HCT116 (cell line): ENCODE measurements at places on chromosomes 7 and 10. TPM values are rescaled to one million over a fixed set of nuclear protein-coding genes. Genes with fewer than 3 reads are reported as not detected.

Gene PDE6C
- not detected for total RNA-seq

Gene SLC18A2
- total RNA-seq: not detected

Gene LOXL4
- 1.3 TPM for total RNA-seq

Gene ANK3
- 15.3 TPM for total RNA-seq

Gene GPRIN2
- 1.7 TPM for total RNA-seq

Gene HABP2
- total RNA-seq: 0.20 TPM

Gene CCDC3
- 10.5 TPM for total RNA-seq

Gene BAMBI
- total RNA-seq: 6.2 TPM

Gene ZNF365
- total RNA-seq: 1.8 TPM

Gene ERCC6
- 16.4 TPM for total RNA-seq

Gene EPDR1
- total RNA-seq: 8.0 TPM

DNA sequence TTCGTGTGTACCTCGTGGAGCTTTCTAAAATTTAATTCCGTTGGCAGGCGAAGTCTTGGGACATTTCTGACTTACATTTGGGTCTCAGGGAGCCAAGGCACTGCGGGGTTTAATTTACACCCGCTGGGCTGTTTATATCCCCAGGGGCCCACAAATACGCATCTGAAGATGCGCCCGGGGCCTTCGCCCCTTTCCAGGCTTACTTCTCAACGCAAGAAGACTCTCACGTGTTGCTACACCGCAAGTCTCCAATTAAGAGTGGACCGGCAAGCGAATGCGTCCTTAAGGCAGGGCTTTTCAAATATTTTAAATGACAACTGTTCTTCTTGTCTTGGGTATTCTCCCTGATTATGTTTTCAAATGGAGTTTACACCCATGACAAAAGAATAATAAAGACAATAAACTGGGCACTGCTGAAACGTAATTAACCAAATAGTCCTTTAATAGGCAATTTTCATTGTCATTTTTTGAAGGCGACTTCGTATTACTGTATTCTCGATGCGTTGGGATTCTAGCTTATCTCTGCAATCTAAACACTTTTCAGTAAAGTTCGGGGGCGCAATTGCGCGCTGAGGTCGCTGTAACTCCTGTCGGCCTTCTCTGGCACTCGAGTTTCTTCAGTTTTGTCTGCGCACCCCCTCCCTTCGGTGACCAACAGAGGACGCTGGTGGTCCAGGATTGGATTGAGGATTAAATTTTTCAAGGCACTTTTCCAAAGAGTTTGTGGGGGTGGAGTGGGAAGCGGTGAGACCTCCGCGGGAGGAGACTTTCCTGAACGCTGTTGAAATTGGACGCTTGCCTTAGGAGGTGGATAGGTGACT is 837 bp upstream of the IGFBP3 start:
- DNase-seq: peak; percentile 44

DNA sequence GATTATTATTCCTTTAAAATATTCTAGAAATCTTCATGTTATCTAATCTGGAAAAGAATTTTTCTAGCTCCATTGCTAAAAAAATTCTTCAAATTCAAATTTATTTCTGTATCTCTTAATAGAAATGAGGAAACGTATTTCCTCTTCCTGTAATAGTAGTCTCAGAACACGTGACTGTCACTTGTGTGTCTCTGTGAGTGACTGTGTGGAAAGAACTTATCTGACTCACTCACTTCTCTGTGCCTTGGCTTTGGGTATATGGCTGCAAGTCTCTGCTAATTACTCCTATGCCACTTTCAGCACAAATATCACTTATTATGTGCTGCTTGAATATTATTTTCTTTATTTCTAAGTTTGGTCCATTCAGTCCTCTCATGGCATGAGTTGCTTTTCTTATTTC is 132.7 kb downstream of the CNTNAP2 start:
- no peak for DNase-seq

DNA sequence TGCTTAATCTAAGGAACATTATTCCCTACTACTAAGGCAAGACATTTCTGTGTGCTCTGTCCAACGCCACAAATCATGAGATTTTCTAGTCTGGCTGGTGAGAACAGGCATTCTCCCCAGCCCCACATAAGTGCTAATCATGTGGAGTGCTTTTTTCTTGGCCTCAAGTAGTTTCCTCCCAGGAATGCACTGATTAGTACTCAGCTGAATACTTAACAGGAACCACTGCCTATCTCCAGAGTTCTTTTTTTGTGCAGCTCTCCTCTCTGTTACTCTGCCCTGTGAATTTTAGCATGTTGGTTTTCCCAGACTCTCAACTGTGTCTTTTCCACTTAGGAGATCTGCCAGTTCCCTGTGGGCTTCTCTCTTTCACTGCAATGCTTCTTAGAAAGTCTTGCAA is 1098.5 kb upstream of the LRRTM3 start:
- no peak for DNase-seq

DNA sequence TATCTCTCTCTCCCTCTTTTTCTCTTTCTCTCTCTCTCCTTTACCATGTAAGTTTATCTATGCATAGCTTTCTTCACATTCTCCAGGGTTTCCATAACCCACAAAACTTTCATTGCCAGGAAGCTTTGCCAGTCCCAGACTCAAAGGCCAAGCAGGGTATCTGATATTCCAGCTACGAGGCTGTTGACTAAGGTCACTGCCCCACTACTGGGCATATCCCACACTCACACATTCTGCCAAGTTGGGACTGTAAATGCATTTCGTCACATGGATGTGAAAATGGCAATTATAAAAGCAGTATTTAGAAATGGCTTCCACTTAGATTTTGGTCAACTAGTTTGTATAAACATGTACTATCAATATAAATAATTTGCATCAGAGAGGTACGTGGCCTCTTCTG is 43.3 kb upstream of the SEPTIN7 start:
- no peak for DNase-seq

DNA sequence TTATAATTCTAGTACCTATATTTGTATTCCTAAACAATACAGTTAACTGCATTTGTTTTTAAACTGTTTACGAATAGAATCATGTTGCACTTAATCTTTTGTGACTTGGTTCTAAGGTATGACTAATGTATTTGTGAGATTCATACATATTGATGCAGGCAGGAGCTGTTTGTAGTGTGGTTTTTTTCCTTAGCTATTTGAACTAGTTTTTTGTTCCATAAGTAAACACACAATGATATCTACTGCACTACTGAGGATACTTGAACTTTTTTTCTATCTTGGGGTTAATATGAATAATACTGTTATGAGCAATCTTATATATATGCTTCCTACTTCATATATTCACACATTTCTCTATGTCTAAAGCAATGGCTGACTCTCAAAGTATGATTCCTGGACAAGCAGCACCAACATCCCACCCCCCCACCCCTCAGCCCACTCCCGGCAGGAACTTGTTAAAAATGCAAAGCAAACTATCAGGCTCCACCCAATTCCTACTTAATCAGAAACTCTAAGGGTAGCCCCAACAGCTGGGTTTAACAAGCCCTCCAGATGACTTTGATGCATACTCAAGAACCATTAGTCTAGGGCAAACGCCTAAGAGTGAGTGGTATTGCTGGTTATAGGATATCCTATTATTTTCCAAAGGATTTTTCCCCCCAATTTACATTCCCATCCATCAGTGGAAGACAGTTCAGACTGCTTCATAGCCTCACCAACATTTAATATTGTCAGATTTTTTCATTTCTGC is 25.8 kb downstream of the BRAF start:
- no peak for DNase-seq

DNA sequence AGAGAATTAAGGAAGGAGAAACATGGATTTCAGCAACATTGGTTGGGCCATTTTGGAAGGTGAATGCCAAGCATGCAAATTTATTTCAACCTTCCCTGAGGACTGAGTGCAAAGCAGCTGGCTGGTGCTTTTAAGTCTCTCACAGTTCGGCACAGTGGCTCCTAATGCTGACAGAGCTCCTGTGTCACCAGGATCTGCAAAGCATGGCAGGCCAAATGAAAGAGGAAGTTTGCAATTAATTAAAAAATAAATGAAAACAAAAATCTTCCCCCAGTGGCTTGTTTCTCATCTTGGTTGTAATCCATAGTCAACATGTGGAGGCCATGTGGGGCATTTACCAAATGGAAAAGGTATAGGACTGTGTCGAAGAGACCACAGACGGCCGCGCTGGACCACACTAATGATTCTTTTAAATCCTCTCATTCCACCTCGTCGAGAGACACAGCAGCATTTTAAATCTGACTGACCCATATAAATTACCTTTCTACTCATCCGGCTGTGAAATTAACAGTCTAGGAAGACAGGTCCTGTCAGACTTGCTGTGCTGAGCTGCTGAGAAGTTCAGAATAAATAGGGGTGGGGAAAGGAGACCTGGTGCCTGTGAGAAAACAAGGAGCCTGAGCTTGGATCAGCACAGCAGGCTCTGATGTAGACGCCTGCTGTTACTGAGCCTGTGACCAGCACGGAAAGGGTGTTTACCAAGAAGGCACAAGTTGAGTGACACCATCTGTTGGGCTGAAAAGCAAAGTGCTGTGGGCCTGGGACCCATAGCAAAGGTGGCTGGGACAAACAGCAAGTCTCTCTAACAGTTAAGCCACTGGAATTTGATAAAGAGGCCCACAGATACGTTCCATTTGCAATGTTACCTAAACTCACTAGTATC is 136.0 kb upstream of the COL1A2 start:
- no peak for DNase-seq

GRCh38 chr7:27730112-27730511 is 9.8 kb upstream of the TAX1BP1 start:
- no peak for DNase-seq

DNA sequence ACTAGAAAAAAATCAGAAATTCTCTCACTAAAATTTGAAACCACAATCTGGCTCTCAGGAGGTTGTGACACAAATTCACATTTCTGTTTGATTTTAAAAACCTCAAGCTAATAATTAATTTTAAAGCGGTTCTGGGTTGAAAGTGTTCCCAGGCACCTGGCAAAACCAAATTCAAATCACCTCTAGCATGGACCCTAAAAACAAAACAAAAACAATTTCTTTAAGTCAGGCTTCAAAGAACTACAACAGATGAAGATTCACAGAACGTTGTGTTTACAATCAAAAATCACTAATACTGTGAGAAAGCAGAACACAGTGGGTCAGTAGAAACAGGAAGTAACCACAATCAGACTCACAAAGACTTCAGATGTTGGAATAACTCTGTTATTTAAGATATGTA is 7.2 kb upstream of the RELN start:
- DNase-seq: no peak

- DNase-seq: no peak
Observed at GRCh38 chr10:130023454-130024230, 59.6 kb upstream of the EBF3 start.

- no peak for DNase-seq
Observed at GRCh38 chr10:24435374-24435773, 226.4 kb downstream of the KIAA1217 start.

GRCh38 chr7:96691702-96692101 is 17.9 kb downstream of the SEM1 start:
- no peak for DNase-seq

- no peak for DNase-seq
Observed at GRCh38 chr7:17385612-17386011, 87.2 kb downstream of the AHR start.

GRCh38 chr7:72476608-72477305 is 64.6 kb upstream of the CALN1 start:
- no peak for DNase-seq

- DNase-seq: no peak
Observed at GRCh38 chr10:117745301-117745700, 202.8 kb downstream of the EMX2 start.

DNA sequence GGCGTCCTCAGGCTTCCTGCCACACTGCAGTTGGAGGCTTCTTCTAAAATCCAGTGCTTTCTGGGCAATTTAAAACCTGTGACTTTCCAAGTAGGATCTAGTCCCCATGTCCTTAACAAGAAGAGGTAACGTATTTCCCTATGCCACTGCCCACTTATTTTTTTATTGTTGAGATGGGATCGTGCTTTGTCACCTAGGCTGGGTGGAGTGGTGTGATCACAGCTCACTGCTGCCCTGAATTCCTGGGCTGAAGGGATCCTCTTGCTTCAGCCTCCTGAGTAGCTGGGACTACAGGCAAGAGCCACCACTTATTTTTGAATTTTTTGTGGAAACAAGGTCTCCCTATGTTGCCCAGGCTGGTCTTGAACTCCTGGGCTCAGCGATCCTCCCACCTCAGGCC is 63.4 kb downstream of the DAGLB start:
- no peak for DNase-seq

GRCh38 chr10:101322266-101323108 is 31.5 kb upstream of the BTRC start:
- no peak for DNase-seq

- DNase-seq: no peak
Observed at GRCh38 chr10:45460235-45460878, 86.3 kb downstream of the ALOX5 start.

DNA sequence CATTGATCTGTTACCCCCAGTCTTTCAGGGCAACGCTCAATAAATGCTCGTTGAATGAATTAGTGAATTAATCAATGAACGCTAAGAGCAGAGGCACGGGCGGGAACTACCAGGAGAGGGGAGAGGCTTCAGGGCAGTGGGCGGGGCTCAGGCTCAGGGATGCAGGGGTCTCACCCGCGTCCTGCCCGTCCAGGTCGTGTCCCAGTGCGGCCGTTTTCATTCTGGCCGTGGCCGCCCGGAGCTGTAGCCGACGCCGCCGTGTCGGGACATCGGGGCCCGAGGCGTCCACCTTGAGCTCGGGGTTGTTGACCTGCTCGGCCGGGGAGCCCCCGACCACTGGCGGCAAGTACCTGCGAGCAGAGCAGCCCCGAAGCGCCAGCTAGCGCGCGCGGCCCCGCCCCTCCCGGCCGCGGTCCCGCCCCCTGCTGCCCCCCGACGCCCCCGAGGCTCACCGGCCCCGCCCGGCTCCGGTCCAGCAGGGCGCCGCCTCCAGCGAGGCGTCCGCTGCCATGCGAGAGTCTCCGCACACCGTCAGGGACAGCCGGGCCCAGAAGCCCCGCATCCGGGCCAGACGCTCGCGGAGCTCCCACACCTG is 2.8 kb upstream of the GAL3ST4 start:
- DNase-seq: no peak

DNA sequence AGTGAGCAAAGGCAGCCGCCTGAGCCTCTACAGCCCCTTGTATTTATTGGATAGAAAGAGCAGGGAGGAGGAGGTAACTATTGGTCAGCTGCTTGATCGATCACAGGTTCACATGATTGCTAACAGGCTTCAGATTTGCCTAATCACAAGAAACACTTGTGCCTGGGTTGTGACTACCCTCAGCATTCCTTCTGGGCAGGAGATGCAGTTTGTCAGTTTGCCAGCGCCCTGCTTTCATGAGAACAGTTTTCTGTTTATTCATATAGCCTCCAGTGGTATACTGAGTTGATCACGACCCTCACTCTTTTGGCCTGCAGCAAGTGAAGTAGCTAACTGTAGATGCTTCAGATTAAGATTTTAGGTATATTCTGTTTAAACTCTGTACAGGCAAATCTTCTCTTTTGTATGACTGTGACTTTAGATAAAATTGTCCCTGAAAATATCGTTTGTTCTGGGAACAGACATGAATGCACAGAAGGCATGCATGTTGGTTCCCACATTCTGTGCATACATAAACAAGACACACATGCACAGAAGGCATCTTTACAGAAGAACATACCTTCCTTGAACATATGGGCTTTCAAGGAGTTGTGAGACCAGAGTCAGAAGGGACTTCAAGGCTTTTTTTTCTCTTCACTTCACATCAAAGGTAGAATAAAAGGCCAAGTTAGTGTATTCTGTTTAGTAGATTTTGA is 422.4 kb upstream of the STEAP1 start:
- no peak for DNase-seq

GRCh38 chr7:47502240-47502877 is 79.6 kb downstream of the TNS3 start:
- no peak for DNase-seq
